Activated CD4-positive, alpha-beta T cell treated with anti-CD3 and anti-CD28 coated beads for 1 hour (primary cell): ENCODE measurements at places on chromosomes 1 and 21.

GRCh38 chr1:192053531-192053971 is 104.7 kb upstream of the RGS18 start:
- DNase-seq, result no peak

GRCh38 chr1:229729916-229730315 is 103.9 kb downstream of the URB2 start:
- DNase-seq, result no peak

- DNase-seq, result no peak
Observed at GRCh38 chr1:119293797-119294196, 74.8 kb upstream of the HAO2 start.

- DNase-seq, result no peak
Observed at GRCh38 chr1:187203257-187203656, 374.5 kb downstream of the PLA2G4A start.

DNA sequence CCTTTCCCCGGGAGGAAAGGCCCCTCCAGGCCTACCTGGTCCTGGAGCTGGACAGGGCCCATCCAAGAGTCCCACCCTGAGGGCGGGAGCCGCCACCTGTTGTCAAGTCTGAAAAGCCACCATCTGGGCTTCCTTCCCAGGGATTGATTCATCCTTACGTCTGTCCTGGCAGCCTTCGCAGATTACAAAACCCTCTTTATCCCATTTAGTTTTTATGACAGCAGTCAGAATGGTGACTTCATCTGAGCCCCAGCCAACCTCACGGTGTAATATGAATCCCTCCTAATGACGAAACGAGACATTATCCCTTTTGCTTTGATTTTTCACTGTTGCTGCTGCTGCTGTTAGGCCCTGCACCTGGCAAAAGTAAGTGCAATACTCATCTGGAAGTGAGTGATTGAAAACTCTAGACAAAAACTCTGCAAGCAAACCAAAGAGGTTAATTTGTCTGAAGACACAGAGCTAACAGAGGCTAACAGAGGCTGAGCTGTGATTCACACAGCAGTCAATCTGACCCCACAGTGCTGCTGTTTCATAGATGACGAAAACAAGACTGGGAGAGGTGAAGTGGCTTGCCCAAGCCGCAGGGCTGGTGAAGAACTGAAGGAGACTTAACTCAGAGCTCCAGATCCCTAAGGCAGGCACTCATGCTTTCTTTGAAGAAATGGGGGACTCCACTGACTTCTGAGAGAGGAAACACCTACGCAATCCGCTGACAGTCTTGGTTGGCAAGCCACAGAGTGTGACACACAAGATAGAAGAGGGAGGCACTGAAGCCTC is 30.0 kb upstream of the S100A7 start:
- DNase-seq, result no peak

DNA sequence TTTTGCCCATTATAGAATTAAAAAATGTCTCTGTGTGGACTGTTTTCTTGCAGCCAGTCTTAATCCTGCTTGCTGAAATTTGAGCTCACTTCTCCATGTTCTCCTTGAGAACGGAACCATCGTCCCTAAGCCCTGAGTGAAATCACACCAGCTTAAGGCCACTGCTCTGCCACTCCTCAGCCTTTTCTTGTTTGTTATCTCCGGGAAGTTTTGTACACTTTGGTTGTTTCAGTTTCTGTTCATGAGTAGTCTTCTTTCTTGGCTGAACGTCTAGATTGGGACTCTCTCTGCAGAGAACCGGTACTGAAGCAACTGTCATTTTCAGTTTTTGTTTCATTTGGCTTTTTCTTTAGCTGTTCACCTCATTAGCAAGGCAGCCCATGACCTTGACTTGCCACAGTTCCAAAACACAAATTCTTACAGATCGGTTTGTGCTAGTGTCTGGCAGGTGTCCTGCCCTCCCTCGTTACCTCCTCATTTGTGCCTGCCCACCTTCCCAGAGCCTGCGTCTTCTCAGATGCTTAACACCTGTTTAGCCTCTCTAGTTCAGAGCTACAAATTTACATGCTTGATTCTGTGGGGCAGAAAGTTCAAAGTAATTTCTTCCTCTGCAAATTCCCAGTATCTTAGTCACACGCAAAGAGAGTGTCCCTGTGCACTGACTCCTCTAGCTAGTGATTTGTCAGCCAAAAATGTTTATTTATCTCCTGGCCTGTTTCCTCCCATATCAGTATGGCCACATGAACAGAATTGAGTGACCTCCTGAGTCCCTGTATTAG is 12.4 kb downstream of the PSEN2 start:
- DNase-seq, result no peak

GRCh38 chr1:153346077-153346723 is 2.4 kb downstream of the PGLYRP4 start:
- DNase-seq, result no peak

DNA sequence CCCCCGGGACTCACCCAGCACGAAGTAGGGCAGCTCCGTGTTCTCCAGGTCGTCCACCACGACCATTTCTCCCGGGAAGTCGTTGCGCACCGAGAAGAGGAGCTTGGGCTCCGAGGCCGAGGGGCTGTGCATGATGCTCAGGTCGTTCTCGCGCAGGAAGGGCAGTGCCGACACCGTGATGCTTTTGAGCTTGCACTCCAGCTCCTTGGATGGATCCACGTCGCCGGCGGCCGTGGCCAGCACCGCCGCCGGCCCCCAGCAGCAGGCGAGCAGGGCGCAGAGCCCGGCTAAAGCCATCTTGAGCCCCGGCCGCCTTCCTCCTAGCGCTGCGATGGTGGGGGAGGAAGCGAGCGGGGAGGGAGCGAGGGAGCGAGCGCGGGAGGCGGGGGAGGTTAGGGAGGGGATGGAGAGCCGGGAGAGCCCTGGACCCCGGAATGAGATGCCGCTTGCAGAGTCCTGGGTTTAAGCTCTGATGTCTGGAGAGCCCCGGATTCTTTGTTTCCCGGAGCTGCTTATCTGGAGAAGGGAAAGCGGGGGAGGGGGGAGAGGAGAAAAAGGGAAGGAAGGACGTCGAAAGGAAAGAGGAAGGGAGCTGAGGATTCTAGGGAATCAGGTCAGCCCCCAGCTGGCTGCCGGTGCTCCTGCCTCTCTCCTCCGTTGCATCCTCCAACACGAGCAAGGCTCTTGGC is at the start of gene ASTN1:
ASTN1 (minus strand) TSS at position 333 of the 689 bp plus-strand sequence; CDS start at position 297, 36 bp downstream.
- no peak for DNase-seq

DNA sequence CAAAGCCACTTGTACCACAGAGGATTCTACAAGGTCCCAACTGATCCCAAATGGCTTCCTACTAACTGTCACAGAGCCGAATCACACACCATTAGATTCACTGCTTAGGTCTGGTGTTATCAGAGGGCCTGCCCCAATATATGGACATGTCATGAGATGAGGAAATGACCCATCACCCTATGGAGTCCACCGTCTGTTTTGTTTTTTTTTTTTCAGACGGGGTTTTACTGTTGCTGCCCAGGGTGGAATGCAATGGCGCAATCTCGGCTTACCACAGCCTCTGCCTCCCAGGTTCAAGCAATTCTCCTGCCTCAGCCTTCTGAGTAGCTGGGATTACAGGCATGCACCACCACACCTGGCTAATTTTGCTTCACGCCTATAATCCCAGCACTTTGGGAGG is 83.8 kb upstream of the ETS2 start:
- DNase-seq, result no peak

DNA sequence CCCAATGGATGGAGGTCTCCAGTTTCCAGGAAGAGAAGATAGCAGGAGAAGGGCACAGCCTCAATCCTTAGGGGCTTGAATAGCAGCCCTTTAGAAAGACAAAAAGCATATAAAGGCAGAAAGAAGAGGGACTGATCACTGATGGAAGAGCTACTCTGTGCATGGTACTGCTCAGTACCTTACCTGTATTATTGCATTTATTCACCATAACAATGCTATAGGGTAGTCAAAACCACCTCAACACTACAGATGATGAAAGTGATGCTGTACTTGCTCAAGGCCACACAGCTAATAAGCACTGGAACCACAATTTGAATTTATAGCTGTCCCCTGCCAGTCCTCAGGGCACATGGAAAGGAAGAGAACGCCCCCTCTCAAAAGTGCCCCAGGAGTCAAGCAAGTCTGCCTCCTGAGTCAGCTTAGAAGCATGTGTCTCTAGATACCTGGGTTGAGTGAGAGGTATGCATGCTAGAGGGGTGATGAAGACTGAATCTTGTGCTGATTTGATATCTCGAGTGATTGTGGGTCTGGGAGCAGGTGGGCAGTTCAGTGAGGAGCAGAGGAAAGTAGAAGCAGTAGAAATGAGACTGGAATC is 13.6 kb downstream of the DDAH1 start:
- no peak for DNase-seq

GRCh38 chr1:51044834-51045233 is 57.2 kb upstream of the C1orf185 start:
- DNase-seq, result no peak

DNA sequence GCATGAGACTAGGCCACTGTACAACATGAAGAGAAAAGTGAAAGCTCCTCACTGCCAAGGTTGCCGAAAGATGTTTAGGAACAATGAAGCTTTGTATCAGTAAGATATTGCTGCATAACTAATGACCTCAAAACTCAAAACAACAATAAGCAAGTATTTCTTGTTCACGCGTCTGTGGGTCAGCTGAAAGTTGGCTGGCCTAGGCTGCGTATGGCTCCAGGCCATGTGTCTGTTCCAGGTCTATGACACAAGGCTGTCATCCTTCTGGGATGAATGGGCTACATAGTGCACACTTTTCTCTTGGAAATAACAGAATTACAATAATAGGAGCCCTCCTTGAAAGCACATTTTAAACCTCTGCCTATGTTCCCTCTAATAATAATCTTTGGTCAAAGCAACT is 515.9 kb downstream of the PLPP3 start:
- DNase-seq, result no peak

GRCh38 chr1:116902723-116903383 is 6.9 kb upstream of the PTGFRN start:
- no peak for DNase-seq

- DNase-seq, result no peak
Observed at GRCh38 chr1:4668743-4669700, 14.6 kb downstream of the AJAP1 start.

- no peak for DNase-seq
Observed at GRCh38 chr1:55823541-55824250, 608.5 kb upstream of the USP24 start.

DNA sequence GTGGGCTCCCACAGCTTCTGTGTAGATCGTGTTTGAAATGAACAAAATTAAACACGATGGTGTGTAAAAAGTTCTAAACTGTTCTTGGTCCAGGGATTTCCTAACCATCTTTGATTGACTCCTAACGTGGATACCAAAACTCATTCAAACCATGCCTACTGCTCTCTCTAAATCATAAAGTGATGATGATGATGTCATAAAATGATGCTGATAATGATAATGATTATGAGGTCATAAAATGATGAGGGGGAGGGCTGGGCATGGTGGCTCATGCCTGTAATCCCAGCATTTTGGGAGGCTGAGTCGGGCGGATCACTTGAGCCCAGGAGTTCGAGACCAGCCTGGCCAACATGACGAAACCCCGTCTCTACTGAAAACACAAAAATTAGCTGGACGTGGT is 133.3 kb upstream of the COA6 start:
- no peak for DNase-seq

DNA sequence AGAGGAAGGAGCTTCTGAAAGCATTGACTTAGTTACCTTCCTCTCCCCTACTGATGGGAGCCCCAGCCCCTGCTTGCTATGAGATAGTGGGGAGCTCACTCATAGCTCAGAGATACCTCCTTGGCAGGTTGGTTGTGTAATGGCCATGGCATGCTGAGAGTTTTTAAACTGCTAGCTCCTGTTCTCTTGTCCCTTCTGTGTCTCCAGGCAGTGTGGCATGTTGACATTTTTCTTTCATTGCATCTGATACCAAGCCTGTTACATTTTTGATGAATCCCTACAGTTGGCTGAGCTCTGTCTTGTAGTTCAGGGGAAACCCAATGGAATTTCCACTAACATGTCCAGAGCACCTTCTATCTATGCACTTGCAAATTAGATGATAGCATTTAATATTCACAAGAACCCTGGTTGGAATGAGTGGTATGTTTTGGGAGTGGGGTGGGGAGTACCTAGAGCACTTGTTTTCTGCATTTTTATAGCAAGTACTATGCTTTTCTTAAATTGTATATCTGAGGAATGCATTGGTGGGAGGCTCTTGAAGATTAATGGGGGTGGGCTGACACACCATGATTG is 39.1 kb upstream of the EFCAB14 start:
- no peak for DNase-seq
